ENCODE measurements at places on chromosomes 16 and 17. TPM values are rescaled to one million over a fixed set of nuclear protein-coding genes. Genes with fewer than 3 reads are reported as not detected.

Gene ELMO3
- total RNA-seq, result 0.79 TPM

Gene FLYWCH2
- 28.6 TPM for total RNA-seq

Gene IRX3
- 5.6 TPM for total RNA-seq

Gene ANKFN1
- not detected for total RNA-seq

Gene WNK4
- not detected for total RNA-seq

Gene SLC13A2
- total RNA-seq, result not detected

Gene KRTAP16-1
- total RNA-seq, result not detected

Gene CNGB1
- total RNA-seq, result not detected

Gene OR3A3
- total RNA-seq, result not detected

Gene TBC1D3B
- 2.8 TPM for total RNA-seq

Gene EPX
- total RNA-seq, result not detected

Gene ABCC6
- 2.1 TPM for total RNA-seq

Gene SCGB1C2
- total RNA-seq, result not detected

Gene RCVRN
- 0.12 TPM for total RNA-seq

Gene HEATR3
- 9.6 TPM for total RNA-seq

Gene CCDC200
- total RNA-seq, result not detected

Gene HOXB5
- total RNA-seq, result not detected

Gene DNAAF1
- total RNA-seq, result not detected

Gene MT1G
- not detected for total RNA-seq

Gene SLC5A2
- not detected for total RNA-seq

Gene KCNG4
- total RNA-seq, result not detected

Gene PMFBP1
- total RNA-seq, result not detected

Gene TBC1D3
- not detected for total RNA-seq

Gene PLA2G15
- 33.8 TPM for total RNA-seq

Gene SNX20
- total RNA-seq, result 0.72 TPM

Gene OR3A2
- not detected for total RNA-seq

Gene PIRT
- not detected for total RNA-seq

Gene GPR179
- not detected for total RNA-seq

Gene TBC1D16
- 13.1 TPM for total RNA-seq

Gene MYOCD
- total RNA-seq, result 35.7 TPM

Gene KRTAP4-5
- total RNA-seq, result not detected

Gene CNTNAP4
- not detected for total RNA-seq

Gene KRT28
- not detected for total RNA-seq

All from left ventricle myocardium superior (tissue), 1 donor.